ENCODE measurements at places on chromosomes 1 and 21.

GRCh38 chr1:201156819-201157218, 2.5 kb upstream of the TMEM9 start:
- DNase-seq: no peak

- no peak for DNase-seq
These were observed 108.1 kb downstream of the TM2D1 start for GRCh38 chr1:61616830-61617229.

DNA sequence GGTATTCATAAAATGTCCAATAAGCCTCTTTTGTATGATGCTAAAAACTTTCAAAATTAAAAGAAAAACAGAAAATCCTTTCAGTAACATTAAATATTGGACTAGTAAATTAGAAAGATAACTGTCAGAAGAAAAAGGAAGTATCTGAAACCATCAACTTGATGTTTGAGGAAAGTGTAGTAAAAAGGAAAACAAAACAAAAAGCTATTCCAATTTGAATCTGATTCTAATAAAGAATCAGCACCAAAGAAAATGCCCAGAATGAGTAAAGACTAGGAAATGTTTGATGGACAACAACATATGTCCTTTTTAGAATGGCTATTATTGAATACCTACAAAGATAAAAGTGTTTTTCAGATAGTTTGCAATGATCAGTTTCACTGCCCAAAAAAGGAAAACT, 79.9 kb upstream of the RBM34 start:
- no peak for DNase-seq

GRCh38 chr1:55474168-55474786, 259.1 kb upstream of the USP24 start:
- no peak for DNase-seq

GRCh38 chr1:243475966-243476365, 220.1 kb downstream of the SDCCAG8 start:
- peak; percentile 100 for DNase-seq

DNA sequence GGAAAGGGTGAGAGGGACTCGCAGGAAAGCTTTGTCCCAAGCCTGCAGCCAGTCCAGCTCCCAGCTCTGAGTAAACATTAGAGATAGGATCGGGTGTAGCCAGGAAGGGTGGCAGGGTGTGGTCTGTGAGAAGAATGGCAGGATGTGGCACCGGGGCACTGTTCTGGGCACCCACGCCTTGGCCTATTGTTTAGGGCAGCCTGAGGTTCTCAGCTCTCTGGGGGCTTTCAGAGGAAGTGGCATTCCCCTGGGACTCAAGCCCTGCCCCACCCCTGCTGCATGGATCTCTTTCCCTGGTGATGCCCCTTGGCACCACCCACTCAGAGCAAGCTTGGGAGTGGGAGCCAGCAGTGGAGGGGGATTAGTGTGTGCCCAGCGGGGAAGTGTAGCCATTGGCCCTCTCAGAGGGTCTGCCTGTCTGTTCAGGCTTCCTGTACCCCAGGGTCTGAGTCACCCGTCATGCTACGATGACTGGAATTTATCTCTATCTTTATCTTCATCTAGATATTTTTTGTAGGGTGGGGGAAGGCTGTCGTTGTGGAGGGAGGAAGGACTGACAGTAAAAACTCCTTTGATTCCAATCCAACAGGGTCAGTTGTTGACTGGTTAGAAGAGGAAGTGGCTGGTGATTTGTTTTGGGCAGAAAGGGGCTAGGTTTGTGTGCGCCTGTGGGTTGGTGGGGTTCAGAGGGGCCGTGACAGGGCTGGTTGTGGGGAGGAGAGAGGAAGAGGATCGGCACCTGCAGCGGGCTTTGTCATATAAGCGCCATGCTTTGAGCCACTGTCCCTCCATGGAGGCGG, 31.6 kb downstream of the SOX13 start:
- no peak for DNase-seq

GRCh38 chr1:23825076-23825761, at the start of gene HMGCL:
HMGCL (minus strand) TSS chr1:23825429; CDS start chr1:23825415, 14 bp downstream.
- peak; percentile 74 for DNase-seq

GRCh38 chr1:16209847-16210407, 2.5 kb downstream of the ARHGEF19 start:
- DNase-seq: no peak

DNA sequence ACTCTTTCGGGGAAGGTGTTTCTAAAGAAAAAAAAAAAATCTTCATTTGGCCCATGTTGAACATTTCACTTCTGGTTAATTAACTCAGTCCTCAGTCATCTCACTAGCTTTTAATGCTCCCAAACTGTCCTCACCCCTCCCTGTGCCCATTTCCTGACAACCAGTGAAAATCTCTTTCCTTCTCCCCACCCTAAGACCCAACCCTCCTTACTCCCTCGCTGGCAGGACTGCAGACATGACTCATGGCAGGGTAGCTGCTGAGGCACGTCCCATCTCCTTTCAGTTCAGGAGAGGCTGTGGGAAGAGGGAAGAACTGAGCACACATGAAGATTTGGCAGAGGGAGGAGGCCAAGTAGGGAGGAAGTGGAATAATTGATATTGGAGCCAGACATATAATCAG, 12.6 kb downstream of the PKP1 start:
- DNase-seq: no peak

- DNase-seq: no peak
These were observed 703 bp downstream of the PUM1 start for GRCh38 chr1:31064718-31065309.

DNA sequence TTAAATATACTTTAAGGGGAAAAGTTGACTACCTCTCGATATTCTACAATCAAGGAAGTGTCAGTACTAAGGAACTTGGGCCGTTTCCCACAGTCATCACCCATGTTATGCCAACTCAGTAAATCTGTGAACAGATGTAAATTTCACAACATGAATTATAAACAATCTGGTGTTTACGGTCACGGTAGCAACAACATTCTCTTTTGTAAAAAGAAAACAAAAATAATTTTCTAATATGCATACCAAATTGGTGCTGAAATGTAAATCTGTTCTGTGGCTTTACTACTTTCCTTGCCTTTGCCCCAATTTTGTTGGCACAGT, 1.2 kb downstream of the SH3GLB1 start:
- DNase-seq: peak; percentile 26

DNA sequence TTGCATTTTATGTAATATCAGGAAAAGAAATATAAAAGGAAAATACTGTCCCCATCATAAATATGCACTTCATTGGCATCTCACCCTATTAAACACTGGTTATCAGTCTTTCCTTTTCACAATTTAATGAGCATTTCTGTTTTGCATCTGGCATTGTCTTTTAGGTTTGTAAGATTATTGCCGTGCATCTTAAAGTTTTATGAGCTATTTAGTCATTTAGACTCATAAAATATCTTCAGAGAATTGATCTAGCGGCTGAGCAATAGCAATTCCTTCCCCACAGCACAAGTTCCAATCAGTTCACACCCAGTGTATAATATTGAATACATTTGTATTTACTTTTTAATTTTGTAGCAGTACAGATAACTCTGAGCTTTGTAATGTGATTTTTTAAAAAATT, 112.3 kb upstream of the C1orf105 start:
- DNase-seq: no peak

DNA sequence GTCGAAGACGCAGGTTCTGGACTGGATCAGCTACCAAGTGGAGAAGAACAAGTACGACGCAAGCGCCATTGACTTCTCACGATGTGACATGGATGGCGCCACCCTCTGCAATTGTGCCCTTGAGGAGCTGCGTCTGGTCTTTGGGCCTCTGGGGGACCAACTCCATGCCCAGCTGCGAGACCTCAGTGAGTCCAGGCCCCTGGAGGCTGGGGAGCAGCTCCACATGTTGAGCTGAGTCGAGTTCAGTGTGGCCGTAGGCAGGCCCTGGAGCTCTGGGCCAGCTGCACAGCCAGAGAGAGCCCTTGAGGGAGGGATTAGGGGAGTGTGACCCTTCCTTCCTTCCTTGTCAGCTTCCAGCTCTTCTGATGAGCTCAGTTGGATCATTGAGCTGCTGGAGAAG, 1.6 kb downstream of the ELF3 start:
- DNase-seq: no peak

DNA sequence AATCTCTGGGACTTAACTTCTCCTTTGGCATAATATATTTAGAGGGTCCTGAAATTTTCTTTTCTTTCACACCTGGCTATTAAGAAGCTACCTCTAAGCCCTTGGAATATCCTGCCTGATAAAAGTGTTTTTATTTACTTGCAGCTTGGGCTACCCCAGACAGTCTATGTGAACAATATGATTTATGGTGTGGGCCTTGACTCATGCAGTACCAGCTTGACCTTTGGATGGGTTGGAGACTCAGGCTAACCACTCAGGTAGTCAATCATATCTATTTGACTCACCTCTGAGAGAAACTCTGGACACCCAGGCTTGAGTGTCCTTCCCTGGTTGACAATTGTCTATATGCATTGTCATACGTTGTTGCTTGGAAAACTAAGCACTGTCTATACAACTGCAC, 13.4 kb upstream of the PGBD2 start:
- DNase-seq: no peak

- DNase-seq: no peak
These were observed 264 bp downstream of the FCRL3 start for GRCh38 chr1:157700305-157700704.

DNA sequence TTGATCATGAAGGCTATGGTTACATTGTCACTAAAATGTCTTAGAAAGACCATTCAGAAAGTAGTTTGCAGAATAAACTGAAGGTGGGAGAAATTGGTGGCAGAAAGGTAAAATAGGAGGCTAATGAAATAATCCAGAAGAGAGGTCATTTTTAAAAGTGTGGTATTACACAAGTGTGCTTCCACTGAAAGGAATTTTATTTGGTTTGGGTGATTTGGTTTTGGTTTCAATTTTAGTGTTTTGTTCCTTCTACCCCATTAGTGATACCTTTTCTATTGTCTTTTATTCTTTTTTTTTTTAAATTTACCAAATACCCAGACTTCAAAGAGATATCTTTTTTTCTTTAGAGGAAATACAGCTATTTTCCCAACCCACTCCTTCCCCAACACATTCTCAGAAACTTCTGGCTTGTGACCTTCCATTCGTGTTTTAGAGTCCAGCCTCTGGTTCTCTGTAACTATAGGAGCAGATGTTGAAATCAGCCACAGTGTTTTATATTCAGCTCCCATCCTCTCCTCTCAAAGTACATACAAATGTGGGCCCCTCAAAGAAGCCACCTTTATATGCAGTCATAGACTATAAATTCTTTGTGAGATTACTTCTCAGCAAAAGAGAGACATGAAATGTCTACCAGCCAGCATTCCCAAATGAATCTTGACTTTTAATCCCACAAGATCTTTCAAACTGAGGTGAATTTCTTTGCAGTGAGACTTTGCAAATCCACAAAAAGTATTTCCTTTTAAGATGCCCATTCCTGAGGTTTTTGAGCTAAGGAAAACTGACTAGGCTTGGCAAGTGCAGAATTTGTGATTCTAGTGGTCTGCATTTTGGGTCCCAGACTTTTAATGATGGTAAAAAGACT, 42.0 kb upstream of the PALMD start:
- no peak for DNase-seq

- no peak for DNase-seq
These were observed 70.1 kb downstream of the EPHB2 start for GRCh38 chr1:22780696-22781095.

GRCh38 chr21:44994695-44995342, 55.0 kb downstream of the SLX9 start:
- DNase-seq: peak; percentile 60
